ENCODE measurements at places on chromosomes 1 and 21.

- DNase-seq, result no peak
These were observed 50.9 kb downstream of the TLCD4 start for GRCh38 chr1:95168028-95168427.

- no peak for DNase-seq
These were observed 90.6 kb upstream of the ZNF678 start for GRCh38 chr1:227472772-227473171.

DNA sequence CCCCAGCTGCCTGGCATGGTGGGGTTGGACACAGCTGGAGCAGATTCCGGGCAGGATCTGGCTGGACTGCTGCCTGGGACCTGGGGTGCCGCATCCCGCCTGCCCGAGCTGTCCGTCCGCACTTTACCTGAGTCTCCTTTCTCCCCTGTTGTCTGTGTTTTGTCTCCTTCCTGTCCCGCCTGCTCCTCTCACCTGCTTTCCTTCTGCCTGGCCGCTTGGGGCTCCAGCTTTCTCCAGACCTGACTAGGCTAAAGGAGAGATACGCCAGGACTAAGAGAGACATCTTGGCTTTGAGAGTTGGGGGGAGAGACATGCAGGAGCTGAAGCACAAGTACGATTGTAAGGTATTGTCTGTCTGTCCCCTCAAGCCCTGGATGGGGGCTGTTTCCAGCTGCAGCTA lies 73.3 kb downstream of the ARHGEF10L start:
- DNase-seq, result no peak

DNA sequence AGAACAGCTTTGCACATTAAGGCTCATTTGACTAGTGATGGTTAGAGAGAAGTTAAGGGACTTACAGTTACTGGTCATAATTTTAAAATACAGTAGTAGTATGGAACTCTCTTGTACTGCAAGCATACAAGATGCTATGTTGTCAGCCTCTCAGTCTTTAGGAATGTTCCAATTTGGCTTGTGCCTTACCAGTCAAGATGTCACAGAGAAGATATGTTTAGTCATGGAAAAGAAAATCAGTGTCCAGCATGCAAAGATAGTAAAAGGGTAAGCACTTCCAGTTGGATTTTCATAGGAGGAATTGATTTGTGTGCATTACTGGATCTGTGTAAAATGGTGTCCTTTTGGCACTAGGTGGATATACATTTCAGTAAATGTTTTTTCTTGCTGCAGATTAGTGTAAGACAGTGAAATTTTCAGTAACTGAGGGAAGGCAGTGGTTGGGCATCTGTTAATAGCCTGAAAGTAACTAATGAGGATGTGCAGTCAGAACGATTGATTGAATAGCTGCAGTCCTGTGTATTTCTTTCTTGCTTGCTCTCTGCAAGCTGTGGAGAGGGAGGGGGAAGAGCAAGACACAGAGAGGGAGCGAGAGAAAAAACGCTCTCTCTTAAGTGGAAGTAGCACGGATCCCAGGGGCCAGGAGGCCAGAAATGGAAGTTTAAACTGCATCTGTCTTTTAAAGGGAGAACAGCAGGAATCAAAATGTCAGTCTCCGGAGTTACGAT lies 108.2 kb downstream of the CLEC20A start:
- no peak for DNase-seq

GRCh38 chr21:25963181-25963580 lies 207.4 kb downstream of the APP start:
- no peak for DNase-seq

DNA sequence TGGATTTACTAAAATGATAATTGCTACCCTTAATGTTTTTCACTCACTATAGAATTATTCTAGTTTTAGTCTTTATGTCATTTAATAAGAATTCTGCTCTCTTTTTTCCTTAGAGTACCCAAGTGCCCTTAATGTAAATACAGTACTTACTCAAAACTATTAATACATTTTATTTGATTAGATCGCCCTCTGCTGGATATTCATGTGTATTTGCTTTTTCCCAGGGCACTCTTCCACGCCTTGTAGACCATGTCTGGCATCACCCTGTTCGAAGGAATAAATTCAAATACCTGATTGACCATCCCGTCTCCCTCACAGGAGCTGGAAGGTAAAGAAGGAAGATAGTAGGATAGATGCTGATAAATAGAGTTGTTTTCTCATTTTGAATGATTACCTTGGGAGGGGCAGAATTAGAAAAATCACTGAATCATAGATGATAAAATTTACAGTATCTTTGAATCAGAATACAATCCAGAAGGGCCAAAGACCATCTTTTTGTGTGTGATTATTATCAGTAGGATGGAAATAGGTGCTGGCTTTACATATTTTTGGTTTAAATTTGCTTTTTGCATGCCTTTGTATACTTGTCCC lies 4.1 kb downstream of the AXDND1 start:
- DNase-seq, result no peak

GRCh38 chr1:161179698-161180097 lies 2.4 kb upstream of the B4GALT3 start:
- no peak for DNase-seq

DNA sequence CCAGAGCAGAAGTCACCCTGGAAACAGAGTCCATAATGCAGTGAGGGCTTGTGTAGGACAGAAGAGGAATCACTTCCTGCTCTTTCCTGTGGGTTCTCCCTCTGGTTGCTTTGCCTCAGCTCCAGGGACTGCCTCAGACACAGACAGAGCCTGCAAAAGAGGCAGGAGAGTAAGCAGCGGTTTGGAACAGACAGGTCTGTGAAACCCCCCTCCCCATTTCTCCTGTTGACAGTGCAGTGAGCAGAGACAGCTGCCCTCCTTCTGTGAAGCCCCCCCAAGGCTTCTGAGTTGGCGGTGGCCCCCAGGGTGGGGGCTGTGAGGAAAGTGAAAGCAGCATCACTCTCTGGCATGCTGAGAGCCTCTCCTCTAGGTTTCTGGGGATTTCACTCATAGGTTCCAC lies 53.0 kb downstream of the MAB21L3 start:
- no peak for DNase-seq

DNA sequence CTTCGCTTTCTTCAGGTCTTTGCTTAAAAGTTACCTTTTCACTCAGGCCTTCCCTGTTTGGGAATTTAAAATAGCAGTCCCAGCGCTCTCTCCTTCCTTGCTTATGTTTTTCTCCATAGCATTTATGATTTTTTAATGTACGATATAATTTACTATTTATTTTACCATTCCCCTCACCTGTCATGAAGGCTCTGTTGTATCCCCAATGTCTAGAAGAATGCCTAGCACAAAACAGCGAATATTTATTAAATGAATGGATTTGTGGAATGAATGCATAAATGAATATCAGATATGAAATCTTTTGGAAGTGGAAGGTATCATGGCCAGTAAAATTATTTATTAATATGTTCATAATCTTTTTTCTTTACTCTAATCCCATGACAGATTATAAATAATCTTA lies 402 bp upstream of the OSBPL9 start:
- DNase-seq, result no peak

DNA sequence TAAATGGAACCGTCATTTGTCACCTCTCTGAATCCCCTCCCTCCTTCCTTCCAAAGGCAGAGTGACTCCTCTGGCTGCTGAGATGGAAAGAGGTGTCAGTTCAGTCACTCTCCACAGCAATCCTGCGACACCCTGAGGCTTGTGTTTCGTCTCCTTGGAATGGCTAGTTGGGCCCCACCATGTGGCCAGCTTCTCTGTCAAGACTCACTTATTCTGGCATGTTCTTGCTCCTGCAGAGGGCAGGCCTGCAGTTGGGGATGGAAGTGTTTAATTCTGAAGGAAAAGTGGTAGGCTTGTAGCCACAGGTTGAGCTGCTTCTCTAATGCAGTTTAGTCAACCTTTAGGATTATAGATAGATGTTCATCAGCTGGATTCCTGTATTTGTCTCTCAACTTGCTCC lies 149.6 kb downstream of the LMO4 start:
- DNase-seq, result no peak

- DNase-seq, result no peak
These were observed 68.2 kb downstream of the IGSF21 start for GRCh38 chr1:18175530-18176377.

GRCh38 chr1:75328691-75329090 lies 194.5 kb downstream of the LHX8 start:
- DNase-seq, result no peak

DNA sequence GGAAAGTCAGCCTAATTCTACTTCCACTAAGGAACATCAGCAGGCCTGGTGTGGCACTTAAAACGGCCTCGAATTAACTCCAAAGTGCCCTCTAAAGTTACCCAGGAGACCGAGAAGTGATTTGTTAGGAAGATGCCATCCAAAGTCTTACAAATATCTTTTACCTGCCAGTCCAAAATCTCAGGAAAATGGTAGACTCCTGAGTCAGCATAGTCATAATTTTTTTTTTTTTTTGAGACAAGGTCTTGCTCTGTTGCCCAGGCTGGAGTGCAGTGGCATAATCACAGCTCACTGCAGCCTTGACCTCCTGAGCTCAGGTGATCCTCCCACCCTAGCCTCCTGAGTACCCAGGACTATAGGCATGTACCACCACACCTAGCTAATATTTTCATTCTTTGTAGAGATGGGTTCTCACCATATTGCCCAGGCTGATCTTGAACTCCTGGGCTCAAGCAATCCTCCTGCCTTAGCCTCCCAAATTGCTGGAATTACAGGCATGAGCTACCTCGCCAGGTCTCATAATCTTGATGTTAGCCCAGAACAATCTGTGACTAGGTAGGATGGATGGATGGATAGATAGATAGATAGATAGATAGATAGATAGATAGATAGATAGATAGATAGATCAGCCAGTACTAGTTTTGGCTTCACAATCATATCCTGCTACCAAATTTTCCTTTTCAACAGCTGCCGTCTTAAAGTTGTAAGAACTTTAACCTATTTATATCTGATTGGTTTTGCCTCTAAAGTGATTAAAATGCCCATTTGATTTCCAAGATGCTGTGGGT lies 25.3 kb upstream of the PPP2R5A start:
- DNase-seq, result no peak

DNA sequence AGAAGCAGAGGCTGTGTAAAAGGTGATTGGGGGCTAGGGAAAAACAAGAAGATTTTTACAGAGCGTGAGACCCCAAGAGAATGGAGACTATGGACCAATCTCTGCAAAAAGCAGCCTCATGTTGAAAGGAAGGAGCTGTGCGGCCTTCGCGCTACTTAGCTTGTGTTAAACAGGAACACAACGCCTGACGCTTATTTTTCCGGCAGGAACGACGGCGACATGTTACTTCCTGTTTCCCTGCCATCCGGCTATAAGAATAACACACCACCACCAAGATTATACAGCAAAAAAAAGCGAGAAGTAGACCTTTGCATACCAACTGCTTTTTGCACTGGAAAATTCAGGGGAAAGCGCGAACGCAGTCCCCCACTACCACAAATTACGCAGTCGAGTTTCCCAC lies 272.7 kb downstream of the FAM72C start:
- no peak for DNase-seq

GRCh38 chr1:195604287-195604686 lies 1004.0 kb downstream of the KCNT2 start:
- no peak for DNase-seq

GRCh38 chr1:23424293-23425192 lies at the start of gene TCEA3:
Gene TCEA3, minus strand, starts transcription at chr1:23424748. Its CDS starts 115 bp downstream, at chr1:23424633.
- no peak for DNase-seq

DNA sequence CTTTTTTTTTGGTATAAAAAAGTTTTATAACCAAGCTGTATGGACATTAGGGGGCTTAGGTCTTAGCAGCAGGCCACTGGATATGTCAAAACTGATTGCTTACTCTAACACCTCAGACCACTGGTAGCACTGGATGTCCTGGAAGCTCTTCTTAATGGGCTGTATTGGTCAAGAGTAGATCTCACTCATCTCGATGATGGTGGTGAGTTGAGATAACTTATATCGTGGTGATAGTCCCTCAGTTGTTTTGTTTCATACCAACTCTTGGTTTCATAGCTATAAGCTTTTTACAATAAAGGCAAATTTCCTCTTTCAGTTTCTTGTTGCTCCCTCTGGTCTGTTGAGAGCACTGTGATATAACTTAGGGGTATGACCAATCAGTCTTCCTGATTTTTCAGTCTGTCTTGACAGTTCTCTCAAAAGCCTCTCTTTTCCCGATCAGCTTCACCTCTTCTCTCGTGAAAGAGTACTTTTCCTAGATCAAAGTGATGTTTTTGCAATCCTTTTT lies 9.7 kb upstream of the AGO1 start:
- no peak for DNase-seq

- DNase-seq, result no peak
These were observed 96.2 kb downstream of the DPYD start for GRCh38 chr1:97824624-97825023.

GRCh38 chr1:9271283-9271682 lies 21.4 kb upstream of the SPSB1 start:
- DNase-seq, result no peak

All from stimulated activated CD4-positive, alpha-beta T cell treated with anti-CD3 and anti-CD28 coated beads, Interleukin-15, amount 100 ng/mL, for 1 hour (primary cell).